ENCODE measurements at places on chromosomes 16 and 17. TPM values are rescaled to one million over a fixed set of nuclear protein-coding genes. Genes with fewer than 3 reads are reported as not detected.

HOXB6 gene
- total RNA-seq: 3.3 TPM

CFAP97D1 gene
- total RNA-seq: under 0.01 TPM

GGA2 gene
- 21.2 TPM for total RNA-seq

ASIC2 gene
- not detected for total RNA-seq

CLEC3A gene
- not detected for total RNA-seq

ATP2C2 gene
- total RNA-seq: not detected

GGNBP2 gene
- 40.6 TPM for total RNA-seq

RHBDF1 gene
- 14.5 TPM for total RNA-seq

DRG2 gene
- total RNA-seq: 34.4 TPM

TOX3 gene
- not detected for total RNA-seq

KRT12 gene
- not detected for total RNA-seq

DNA sequence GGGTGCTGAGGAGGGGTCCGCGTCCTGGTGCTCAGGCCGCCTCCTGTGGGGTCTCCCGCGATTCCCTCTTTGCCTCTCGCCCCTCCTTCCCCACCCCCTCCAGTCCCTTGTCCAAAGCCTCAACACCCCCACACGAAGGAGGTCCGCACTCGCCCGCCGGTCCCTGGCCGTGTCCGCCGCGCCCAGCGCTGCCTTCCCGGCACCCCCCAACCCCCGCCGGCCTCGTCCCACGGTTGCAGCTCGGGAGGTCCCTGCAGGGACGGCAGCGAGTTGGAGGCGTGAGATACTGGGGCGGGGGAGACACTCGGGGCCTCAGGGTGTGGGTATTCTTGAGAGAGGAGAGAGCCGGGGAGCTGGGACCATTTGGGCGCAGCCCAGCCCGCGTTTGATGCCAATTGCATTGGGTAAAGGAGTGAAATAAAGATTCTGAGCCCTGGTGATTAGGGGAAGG lies 468 bp downstream of the FLYWCH2 start:
- no peak for DNase-seq

- DNase-seq: no peak
Observed at GRCh38 chr17:70484050-70484449, 314.7 kb downstream of the KCNJ2 start.

- no peak for DNase-seq
Observed at GRCh38 chr16:86732621-86733295, 154.4 kb downstream of the FOXL1 start.

DNA sequence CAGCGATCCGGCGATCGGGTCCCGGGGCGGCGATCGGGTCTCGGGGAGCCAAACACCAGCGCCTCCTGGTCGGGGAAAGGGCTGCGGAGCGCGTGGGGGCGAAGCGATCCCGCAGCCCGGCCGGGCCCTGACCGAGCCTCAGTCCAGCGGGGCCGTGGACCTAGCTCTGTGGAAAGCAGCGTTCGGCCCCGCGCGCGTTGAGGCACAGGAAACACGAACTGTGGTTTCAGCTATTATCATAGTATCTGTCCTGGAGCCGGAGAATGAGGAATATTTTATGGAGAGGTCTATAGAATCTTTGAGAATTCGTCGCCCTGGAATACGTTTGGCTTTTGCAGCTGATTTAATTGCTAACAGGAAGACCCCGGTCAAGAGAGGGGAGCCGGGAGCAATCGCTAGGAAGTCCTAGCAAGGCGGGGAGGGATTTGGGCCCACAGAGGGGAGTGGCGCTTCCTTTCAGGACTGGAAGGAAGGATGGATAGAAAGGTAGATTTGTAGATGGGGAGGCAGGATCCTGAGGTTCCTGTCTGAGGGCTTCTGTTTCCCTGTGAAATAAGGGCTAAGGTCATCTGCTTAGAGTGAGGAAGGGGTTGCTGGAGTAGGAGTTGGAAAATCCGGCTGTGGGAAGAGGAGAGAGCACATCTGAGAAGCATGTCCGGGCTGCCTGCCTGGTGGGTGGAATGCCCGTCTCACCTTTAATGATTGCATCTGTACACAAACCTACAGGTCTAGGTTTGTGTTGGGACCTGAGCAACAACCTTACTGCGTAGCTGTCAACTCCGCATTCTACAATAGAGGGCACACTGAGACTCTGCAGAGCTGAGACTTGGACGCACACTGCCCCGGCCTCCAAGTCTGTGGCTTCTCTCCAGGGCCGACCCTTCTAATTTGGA lies 770 bp downstream of the CCNF start:
- DNase-seq: no peak

GRCh38 chr17:9907131-9907530 lies 2.1 kb upstream of the RCVRN start:
- DNase-seq: no peak

GRCh38 chr17:51059781-51060180 lies 60.9 kb downstream of the SPAG9 start:
- peak; percentile 14 for DNase-seq

GRCh38 chr16:20300312-20301097 lies 26.8 kb downstream of the GP2 start:
- peak; percentile 36 for DNase-seq

- no peak for DNase-seq
Observed at GRCh38 chr16:84548508-84548907, 44.0 kb upstream of the MEAK7 start.

DNA sequence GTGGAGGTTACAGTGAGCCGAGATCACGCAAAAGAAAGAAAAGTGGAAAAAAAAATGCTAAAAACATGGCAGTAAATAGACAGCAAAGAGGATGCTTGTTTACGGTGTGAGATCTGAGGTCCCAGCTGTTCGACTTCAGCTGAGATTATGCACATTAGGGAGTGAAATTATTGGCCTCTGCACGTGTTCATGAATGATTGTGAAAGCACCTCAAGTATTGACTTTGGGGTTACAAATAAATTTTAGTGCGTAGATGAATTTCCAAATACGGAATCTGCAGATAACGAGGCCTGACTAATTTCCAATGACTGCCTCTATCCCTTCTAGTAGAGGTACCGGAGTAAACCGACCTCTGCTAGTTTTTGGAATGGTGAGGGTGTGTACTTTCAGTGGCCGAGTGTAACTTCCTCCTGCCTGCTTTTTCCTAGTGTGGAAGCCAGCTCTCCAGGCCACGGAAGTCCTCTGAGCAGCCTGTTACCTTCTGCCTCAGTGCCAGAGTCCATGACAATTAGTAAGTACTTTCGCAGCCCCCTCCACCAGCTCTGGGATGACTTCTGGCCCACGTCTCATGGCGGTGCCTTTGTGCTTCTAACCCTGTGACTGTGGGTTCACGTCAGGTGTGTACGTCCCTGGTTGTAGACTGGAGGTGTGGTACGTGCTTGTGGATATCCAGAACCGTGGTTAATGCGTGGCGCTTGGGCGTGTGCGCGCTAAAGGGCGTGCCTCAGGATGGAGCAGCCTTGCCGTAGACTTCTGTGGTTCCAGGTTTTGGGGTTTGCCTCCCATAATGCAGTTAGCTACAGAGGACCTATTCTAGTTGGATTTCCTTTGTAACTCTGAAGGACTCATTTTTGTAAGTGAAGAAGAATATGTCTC lies 102.1 kb downstream of the SNX29 start:
- no peak for DNase-seq

GRCh38 chr17:49890077-49890821 lies 42.4 kb upstream of the TAC4 start:
- DNase-seq: no peak

GRCh38 chr17:33266116-33266515 lies 27.0 kb downstream of the ASIC2 start:
- DNase-seq: no peak

DNA sequence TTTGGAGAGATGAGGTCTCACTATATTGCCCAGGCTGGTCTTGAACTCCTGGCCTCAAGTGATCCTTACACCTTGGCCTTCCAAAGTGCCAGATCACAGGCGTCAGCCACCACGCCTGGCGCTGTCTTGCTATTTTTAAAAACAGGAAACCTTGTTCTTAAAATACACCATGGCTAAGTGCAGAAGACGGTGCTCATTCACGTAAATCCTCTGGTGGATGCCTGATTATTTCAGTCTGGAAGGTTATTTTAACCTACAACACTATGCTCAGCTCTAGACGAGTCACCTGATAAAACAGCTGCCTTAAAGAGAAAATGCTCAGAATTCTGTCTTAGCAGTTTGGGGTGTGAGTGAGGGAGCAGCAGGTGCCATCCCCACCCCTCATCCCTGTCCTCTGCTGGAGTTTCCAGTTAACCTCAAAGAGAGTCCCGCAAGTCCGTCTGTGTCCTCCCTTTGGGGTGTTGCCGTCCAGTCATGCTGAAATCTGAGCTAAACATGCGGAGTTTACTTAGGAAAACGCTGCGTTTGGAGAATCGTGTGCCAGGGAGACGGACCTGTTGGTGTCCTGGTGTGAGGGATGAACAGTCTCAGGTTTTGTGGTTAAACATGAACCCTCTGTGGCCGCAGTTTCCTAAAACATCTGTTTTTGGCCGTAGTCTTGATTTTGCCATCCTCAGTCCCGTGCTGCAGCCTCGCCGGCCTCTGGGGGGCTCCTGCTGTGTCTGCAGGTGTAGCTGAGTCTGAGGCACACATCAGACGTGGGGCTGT lies 17.1 kb downstream of the SPG7 start:
- DNase-seq: no peak

- DNase-seq: no peak
Observed at GRCh38 chr16:66428682-66429251, 1.7 kb downstream of the BEAN1 start.

GRCh38 chr17:49638818-49639217 lies 39.1 kb downstream of the SPOP start:
- no peak for DNase-seq

- no peak for DNase-seq
Observed at GRCh38 chr17:48633266-48633677, 7.1 kb upstream of the HOXB9 start.

- no peak for DNase-seq
Observed at GRCh38 chr16:54030451-54030850, 256.1 kb downstream of the IRX3 start.

DNA sequence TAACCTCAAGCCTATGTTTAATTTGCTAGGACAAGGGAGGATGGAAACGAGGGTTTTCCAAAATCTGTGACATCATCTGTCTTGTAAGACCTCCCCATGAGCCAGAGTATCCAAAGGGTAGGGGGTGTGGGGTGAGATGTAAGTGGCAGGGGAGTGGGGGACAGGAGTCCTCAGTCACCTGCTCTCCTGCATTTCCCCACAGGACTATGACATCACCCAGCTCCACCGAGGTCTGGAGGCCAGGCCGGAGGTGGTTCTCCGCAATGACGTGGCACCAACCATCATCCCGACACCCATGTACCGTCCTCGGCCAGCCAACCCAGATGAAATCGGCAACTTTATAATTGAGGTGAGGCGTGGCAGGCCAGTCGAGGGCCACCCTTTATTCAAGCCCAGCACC lies 41.5 kb upstream of the CDH1 start:
- DNase-seq: no peak

GRCh38 chr17:18987862-18988545 lies 16.6 kb downstream of the FAM83G start:
- DNase-seq: no peak

- peak; percentile 57 for DNase-seq
Observed at GRCh38 chr16:88527186-88527936, 42.8 kb upstream of the ZC3H18 start.

DNA sequence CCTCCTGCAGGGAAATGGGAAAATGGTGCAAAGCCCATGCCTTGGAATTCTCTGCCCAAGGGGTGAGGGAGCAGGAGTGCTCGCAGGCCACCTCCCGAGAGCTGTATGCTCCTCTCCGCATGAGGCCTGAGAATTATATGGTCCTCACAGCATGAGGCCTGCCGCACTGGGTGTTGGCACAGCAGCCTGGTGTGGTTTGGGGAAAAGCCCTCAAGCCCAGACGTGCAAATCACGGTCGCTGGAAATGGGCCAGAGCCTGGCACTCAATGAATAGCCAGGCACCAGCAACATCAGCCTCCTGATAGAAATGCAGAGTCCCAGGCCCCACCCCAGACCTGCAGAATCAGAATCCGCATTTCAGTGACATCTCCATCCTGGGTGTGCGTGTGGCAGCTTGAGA lies 156.4 kb upstream of the FOXF1 start:
- DNase-seq: no peak

- DNase-seq: no peak
Observed at GRCh38 chr17:13004336-13004735, 13.5 kb downstream of the ELAC2 start.

DNA sequence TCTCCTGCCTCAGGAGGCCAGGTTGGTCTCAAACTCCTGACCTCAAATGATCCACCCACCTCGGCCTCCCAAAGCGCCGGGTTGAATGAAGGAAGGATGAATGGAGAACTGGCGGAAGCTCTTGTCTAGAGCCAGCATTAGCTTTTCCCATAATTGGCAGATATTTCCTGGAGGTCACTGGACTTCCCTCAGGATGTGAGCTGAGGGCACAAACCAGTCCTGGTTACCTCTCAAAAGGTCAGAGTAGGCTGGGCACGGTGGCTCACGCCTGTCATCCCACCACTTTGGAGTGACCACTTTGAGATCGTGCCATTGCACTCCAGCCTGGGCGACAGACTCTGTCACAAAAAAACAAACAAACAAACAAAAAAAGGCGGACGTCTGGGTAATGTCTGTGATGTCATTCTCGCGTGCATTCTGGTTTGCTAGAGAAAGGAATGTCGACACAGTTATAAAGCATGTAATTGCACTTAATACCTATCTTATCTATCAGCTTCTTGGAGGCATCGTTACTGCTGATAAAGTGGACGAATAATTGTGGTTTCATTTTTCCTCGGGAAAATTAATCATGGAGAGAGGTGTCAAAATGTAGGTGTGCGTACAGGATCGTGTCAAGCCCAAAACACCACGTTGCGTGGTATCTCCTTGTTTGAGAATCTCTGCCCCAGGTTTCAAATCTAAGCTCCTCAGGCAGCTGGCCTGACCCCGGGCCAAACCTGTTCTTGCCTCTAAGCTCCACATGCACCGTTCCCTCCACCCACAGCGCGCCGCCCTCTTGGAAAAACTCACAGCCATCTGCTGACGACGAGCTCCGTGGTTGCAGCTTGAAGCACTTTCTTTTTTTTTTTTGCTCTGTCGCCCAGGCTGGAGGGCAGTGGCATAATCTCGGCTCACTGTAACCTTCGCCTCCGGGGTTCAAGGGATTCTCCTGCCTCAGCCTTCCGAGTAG lies 6.4 kb upstream of the CRK start:
- no peak for DNase-seq

DNA sequence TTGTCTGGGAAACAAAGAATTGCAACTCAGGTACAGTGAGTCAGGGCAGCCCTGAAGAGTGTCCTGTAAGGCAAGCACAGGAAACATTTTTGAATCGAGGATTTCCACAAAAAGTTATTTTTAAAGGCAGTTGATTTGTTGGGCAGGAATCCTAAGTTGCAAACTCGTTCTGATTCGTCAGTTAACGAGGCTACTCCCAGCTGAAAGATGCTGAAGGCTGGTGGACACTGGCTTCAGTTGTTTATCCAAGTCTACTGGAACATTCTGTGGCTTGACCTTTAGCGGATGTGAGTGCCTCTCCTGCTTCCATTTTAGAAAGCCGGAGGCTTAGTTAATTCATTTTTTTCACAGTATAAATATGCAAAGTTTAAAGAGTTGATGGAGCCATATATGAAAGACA lies 84.2 kb downstream of the KCNJ12 start:
- no peak for DNase-seq

GRCh38 chr16:15865742-15866141 lies 8.9 kb upstream of the MYH11 start:
- DNase-seq: no peak

GRCh38 chr17:27322026-27322425 lies 28.1 kb downstream of the WSB1 start:
- no peak for DNase-seq

Data from dermis microvascular lymphatic vessel endothelial cell (primary cell).